ENCODE measurements at places on chromosomes 13 and 19. TPM values are rescaled to one million over a fixed set of nuclear protein-coding genes. Genes with fewer than 3 reads are reported as not detected.

- DNase-seq = peak; percentile 43
Measured at GRCh38 chr19:4208385-4209094, 20.8 kb upstream of the EBI3 start.

DNA sequence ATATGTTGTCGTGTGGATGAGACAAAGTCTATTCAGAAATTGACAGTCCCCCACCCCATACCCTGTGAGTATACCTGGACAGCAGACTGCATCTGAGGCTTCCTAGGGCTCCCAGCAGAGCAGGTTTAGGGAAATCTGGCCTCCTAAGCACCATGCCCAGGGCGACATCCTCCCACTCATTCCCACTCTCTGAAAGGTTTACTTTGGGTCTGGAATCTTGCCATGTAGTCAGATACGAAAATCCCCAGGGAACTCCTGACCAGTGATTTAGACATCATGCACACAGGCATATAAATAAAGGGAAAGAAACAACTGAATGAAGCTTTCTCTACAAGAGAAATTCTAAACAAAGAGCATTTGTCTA lies 717 bp upstream of the NALCN start:
- DNase-seq = peak; percentile 84

DNA sequence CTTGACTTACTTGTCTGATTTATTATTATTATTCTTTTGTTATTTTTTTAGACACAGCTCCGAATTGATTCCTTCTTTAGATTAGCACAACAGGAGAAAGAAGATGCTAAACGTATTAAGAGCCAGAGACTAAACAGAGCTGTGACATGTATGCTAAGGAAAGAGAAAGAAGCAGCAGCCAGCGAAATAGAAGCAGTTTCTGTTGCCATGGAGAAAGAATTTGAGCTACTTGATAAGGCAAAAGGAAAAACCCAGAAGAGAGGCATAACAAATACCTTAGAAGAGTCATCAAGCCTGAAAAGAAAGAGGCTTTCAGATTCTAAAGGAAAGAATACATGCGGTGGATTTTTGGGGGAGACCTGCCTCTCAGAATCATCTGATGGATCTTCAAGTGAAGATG lies 29.4 kb downstream of the ERCC5 start:
- DNase-seq = no peak

DNA sequence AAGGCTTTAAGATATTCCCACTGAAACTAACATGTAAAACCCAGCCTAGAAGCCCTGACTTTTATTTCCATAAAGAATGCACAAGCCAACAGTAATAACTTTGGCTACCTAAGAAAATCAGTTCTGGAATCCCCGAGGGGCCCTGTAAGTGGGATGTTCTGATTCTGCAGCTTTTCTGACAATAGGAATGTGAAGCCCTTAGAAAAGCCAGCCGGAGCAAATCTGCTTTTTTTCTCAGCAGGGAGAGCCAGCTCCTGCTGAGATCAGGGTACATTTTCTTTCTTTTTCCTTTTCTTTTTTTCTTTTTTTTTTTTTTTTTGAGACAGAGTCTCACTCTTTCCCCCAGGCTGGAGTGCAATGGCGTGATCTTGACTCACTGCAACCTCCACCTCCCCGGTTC lies 8.0 kb upstream of the GARRE1 start:
- no peak for DNase-seq

GRCh38 chr19:11367528-11367927 lies 6.9 kb upstream of the SWSAP1 start:
- DNase-seq = no peak

DNA sequence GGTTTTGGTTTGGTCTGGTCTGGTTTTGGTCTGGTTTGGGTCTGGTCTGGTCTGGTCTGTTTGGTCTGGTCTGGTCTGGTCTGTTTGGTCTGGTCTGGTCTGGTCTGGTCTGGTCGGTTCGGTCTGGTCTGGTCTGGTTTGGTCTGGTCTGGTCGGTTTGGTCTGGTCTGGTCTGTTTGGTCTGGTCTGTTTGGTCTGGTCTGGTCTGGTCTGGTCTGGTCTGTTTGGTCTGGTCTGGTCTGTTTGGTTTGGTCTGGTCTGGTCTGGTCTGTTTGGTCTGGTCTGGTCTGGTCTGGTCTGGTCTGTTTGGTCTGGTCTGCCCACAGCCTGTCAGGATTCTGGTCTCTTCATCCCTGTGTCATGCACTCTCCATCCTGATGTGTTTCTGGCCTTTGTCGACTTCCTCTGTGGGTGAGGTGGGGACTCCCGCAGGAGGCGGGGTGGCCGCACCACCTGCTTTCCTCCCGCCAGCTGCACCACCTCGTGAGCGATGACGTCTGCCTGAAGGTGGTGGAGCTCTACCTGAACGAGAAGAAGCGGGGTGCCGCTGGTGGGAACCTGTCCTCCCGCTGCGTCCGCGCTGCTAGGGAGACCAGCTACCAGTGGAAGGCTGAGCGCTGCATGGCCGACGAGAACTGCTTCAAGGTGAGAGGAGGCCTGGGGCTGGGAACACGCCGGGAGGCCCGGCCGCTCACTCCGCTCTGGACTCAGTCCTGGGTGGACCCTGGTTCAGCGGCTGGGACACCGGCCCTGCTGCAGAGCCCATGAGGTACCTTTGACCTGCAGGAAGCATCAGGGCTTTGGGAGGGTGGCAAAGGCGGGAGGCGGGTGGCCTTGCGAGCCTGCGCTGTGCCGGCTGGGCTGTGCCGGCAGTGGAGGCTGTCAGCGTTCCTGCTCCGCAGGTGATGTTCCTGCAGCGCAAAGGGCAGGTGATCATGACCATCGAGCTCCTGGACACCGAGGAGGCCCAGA lies 12.9 kb upstream of the F2RL3 start:
- DNase-seq = no peak

DNA sequence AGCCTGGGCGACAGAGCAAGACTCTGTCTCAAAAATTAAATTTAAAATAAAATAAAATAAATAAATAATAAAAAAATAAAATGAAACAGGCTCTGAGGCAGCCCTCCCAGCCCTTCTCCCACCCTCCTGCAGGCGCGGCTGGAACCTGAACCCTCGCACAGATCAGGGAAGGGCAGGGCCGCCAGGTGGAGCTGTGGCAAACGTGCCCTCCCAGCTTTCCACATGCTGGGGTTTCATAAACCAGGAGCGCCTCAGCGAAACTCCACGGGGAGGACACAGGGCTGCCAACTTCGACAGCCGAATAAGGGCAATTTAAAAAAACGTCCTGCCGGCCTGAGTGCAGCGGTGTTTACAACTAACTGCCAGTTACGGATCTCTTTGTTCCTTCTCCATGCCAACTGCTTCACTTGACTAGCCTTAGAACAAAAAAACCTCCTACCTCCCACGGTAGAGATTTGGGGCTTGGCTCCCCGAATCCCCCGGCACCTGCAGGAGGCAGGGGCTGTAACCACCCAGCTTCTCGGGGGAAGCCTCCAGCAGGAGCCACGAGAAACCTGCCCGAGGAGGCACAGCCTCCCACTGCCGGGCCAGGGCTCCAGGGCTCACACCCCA lies 15.9 kb downstream of the ZNF787 start:
- DNase-seq = peak; percentile 33

CEACAM7 gene
- total RNA-seq = not detected

WASF3 gene
- total RNA-seq = 4.3 TPM

APLP1 gene
- total RNA-seq = 4.7 TPM

SLC15A1 gene
- total RNA-seq = not detected

Data from IMR-90 (cell line).